ENCODE measurements at places on chromosomes 7 and 10.

DNA sequence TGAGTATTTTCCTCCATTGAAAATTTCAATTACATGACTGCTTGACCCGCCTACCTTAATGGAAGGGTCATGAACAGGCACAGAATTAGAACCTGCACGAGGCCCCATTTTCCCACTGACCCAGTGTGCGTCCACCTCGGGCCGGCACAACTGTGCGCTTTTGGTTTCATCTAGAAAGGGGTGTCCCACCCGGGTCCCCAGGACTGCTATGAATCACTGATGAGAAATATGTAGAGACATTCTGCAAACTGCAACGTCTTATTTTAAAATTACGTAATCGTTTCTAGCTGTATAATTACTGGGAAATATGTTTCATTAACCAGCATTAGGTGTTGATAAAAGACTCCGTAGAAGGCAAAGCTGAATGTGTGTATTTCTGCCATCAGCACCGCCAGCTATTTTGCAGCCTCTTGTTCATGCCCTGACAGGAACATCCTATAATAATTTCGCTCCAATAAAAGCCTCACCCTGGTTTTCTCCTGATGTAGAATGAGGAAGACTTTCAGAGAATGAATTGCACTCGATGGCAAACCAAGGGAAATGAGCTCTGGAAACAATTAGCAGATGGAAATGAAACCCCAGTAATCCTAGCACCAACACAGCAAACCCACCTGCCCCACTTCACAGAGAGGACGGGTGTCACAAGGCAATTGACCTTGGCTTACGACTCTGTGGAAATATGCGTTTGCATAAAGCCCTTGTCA is 562.1 kb downstream of the DNAJB6 start:
- peak; percentile 23 for DNase-seq

DNA sequence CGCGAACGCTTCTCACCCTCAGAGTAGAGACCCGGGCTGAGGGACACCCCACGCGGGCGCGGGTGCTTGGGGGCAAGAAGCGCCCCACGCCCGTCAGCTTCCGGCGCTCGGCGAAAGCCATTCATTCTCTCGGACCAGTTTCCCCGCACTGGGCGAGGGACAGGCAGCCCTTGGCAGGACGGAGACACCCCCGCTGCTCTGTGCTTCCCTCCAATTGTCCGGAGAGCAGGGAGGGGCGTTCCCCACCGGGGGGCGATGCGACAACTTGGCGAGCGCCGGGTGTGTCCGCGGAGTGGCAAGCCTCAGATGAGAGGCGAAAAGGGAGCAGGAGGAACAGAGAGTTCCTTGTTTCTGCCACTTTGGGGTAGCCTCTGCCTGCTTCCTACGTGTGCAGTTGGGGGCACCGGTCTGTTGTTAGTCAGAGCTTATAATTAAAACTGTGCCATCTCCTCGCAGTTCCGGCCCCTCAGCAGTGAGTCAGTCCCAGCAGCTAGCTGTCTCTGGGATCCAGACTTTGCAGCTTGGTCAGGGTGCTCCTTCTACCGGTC is 1.7 kb downstream of the GPR158 start:
- no peak for DNase-seq

- no peak for DNase-seq
These were observed 217.8 kb upstream of the HPS1 start for GRCh38 chr10:98664329-98665042.

GRCh38 chr7:51009716-51010496 is 227.2 kb upstream of the GRB10 start:
- no peak for DNase-seq

- no peak for DNase-seq
These were observed 25.9 kb upstream of the ZMIZ1 start for GRCh38 chr10:79042639-79043411.

DNA sequence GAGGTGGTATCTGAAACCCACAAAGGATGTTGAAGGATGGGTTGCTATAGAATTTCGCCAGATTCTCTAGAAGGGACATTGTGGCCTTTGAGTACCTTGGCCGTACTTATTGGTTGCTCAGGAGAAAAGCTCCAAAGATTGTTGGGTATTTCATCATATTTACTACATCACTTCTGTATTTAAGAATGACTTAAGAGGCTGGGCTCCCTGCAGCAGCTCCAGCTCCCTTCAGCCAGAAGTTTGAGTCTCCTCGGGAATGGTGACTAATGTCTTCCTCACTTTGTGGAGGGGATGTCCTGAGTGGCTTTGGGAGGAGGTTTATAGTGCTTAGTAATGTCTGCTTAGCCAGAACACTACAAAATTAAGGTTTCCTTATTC is 18.1 kb downstream of the MINDY4 start:
- no peak for DNase-seq

DNA sequence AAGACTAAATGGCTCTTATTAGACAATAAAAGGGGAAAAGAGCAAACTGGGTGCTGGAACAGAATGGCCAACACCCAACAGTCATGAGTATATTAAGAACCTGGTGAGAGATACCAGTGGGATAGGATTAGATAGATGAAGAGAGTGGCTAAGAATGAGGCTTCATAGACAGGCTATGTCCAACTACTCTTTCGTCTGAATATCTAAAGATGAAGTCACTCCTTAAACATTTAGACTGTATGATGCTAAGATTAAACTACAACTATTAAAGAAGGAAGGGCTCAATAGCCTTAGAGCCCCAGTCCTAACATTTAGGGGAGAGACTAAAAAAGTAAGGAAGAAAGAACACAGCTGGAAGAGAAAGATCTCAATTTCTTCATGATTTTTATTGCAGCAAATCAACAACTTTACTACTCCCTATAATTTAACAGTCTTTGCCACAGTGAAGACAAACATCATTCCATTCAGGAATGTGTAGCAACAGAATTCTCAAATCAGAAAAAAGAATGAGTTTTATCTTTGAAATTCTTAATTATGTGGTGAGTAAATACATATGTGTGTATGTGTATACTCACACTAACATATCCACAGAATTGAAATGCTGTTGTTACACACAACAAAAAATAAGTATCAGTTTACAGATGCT is 45.6 kb downstream of the CACNA2D1 start:
- no peak for DNase-seq

GRCh38 chr7:150435047-150435389 is 15.4 kb upstream of the GIMAP8 start:
- DNase-seq = no peak

GRCh38 chr10:72563327-72563932 is 62.4 kb downstream of the MICU1 start:
- DNase-seq = no peak

DNA sequence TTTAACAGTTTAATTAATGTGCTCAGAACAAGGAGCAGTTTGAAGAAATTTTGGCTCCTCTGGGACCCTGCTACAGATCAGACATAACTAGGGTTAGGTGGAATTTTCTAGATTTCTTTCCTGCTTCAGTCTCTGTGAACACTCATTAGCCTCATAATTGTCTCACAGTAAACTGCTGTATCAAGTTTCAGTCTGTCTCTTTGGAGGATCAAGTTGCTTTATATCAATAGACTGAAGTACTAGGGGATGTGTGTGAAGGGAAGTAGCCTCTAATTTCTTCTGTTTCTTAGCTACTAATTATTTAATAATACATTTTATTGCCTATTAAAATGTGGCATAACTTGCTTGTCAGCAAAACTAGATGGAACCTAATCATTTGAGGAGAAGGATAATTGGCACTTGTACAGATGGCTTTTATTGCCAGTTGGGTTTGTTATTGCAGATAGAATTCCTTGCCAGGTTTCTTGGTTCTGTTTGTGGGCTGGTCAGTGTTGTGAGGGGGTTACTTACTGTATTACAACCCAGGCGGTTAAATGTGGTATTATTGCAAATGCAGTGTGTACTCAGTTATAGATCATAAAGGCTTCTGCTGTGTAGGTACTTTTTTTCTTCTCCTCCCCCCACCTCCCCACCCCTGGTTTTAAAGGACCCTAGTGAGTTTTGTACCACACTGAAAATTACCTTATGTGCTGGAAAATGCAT is 758.0 kb downstream of the AUTS2 start:
- DNase-seq = no peak

- DNase-seq = no peak
These were observed 172.6 kb downstream of the SKIDA1 start for GRCh38 chr10:21352886-21353285.

- DNase-seq = no peak
These were observed 5.6 kb upstream of the DKK1 start for GRCh38 chr10:52308251-52309031.

DNA sequence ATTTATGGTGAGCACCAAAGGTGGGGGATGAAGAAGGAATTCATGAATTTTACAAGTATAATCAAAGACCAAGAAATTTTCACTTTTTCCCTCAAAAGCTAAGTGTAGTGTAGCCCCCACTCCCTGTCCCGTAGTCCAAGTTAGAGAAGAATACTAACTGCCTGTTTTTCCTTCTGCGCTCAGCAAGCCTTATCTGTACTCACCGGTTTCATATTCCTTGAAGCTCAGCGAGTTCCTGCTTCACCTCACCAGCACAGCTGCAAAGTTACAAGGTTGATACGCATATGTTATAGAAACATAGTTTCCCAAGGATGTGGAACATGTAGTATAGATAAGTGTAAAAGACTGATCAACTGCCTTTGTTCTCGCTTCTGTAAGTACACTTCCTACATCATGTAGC is 16.0 kb upstream of the ZNF33B start:
- no peak for DNase-seq

GRCh38 chr7:93737953-93738352 is 152.6 kb downstream of the TFPI2 start:
- DNase-seq = no peak

GRCh38 chr10:79072041-79072441 is 3.3 kb downstream of the ZMIZ1 start:
- no peak for DNase-seq

GRCh38 chr7:27703181-27703580 is 36.8 kb upstream of the TAX1BP1 start:
- DNase-seq = no peak

GRCh38 chr7:74585844-74586243 is 71.7 kb upstream of the GTF2I start:
- DNase-seq = no peak

- DNase-seq = peak; percentile 62
These were observed 32.5 kb upstream of the KNDC1 start for GRCh38 chr10:133127291-133128125.

- no peak for DNase-seq
These were observed 168.4 kb upstream of the IMMP2L start for GRCh38 chr7:111730476-111731300.

GRCh38 chr7:24135003-24135817 is 148.8 kb upstream of the NPY start:
- no peak for DNase-seq

GRCh38 chr10:120221873-120222485 is 235.0 kb upstream of the PLPP4 start:
- no peak for DNase-seq

GRCh38 chr7:30206942-30207341 is 72.2 kb downstream of the MTURN start:
- no peak for DNase-seq

- DNase-seq = no peak
These were observed 316.6 kb downstream of the GFRA1 start for GRCh38 chr10:115956225-115957011.

All from RWPE2 (cell line).